Brain (organoid and tissue), 16 donors: ENCODE measurements at places on chromosomes 11 and 22. TPM values are rescaled to one million over a fixed set of nuclear protein-coding genes. Genes with fewer than 3 reads are reported as not detected.
A peak's percentile ranks its signal among the peaks of the same experiment; 100 is the strongest.

DNA sequence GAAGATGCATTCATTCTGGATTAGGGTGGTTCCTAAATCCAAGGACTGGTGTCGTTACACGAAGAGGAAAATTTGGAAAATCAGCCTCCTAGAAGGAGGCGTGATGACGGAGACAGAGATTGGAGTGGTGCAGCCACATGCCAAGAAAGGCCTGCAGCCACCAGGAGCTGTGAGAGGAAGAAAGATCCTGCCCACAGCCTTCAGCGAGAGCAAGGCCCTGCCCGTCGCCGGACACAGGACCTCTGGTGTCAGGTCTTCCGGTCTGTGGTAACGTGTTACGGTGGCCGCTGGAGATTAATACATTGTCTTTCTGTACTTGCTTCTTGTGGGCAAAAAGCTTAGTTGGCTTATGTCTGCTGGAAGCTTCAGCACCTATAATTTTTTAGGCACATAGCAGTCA is 1045.8 kb downstream of the BRD1 start:
- DNase-seq = no peak

GRCh38 chr11:35802221-35802620 is 139.6 kb downstream of the TRIM44 start:
- DNase-seq = no peak

GRCh38 chr11:123560006-123560405 is 94.4 kb downstream of the SCN3B start:
- DNase-seq = peak; percentile 97

DNA sequence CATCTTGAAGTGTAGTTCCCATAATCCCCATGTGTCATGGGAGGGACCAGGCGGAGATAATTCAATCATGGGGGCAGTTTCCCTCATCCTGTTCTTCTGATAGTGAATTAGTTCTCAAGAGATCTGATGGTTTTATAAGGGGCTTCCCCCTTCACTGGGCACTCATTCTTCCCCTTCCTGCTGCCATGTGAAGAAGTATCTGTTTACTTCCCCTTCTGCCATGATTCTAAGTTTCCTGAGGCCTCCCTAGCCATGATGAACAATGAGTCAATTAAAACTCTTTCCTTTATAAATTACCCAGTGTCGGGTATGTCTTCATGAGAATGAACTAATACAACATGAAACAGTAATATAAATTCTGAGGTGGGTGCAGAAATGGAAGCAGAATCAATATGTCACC is 12.1 kb upstream of the SPTBN2 start:
- no peak for DNase-seq

GRCh38 chr22:38467438-38467903 is 425 bp upstream of the KDELR3 start:
- DNase-seq = no peak

DNA sequence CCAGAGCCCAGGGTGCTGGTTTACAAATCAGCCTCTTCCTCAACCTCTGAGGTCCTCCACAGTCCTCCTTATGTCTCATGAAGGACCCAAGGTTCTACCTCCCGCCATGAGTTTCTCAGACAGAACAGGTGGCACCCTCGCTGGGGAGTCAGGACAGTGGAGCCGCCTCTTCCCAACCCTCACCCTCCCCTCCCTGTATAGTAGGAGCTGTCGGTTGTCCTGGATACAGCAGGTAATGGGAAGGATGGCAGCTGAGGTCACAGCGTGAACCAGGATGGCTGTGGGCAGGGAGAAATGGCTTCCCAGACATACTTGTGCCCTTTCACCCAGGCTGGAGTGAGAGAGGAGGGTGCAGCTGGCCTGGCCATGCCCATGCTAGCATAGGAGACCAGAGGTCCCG is 134.6 kb downstream of the CHST1 start:
- no peak for DNase-seq

- DNase-seq = no peak
Measured at GRCh38 chr11:82901922-82902485, 468 bp downstream of the DDIAS start.

GRCh38 chr11:73195191-73196007 is 22.7 kb upstream of the P2RY2 start:
- DNase-seq = no peak

DNA sequence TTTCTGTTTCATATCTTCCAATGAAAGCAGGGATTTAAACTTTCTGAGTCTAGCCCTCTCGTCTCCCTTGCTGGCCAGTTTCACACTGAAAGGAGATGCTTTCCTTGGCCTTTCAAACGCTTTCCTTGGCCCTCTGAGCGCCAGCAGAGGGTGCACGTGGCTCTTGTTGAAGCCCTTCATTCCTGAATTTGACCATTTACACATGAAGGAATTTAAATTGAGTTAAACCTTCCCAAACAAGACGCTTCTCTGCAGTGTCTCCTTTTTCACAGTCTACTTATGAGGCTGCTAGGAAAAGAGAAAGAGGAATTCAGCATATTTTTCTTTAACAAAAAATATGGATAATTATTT is 21.6 kb downstream of the NNMT start:
- peak; percentile 34 for DNase-seq

DNA sequence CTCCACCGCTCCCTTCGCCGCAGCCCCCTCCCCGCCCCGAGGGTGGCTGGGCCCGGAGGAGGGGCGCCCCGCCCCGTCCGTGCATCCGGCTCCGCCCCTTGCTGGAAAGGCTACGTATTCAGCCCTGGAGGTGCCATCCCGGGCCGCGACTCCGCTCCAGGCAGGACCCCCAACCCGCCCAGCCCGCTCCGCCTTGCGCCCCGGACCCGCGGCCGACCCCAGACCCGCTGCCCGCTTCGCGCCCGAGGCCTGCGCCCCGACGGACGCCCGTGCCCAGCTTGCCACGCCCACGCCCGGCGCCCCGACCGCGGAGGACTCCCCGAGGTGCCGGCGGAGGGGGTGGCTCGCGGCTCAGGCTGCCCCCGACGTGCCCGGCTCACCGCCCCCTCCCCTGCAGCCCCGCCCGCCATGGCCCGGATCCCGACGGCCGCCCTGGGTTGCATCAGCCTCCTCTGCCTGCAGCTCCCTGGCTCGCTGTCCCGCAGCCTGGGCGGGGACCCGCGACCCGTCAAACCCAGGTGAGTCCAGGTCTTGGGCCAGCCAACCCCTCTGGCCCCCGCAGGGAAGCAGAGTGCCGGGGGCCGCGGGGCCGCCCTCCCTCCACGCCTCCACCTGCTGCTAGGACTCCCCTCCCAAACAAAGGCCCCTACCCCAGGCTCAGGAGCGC is at the start of gene ADM2:
Gene ADM2, plus strand, starts transcription at position 104 of the 667 bp plus-strand sequence. Its CDS starts 305 bp downstream, at position 409.
- no peak for DNase-seq

Gene GRM5
- polyA plus RNA-seq = 1.1 TPM

Gene NXPE4
- polyA plus RNA-seq = not detected

Gene APOA4
- polyA plus RNA-seq = not detected

Gene P2RX6
- polyA plus RNA-seq = 3.5 TPM

Gene FCHSD2
- polyA plus RNA-seq = 23.8 TPM
